Fibroblast of upper back skin (primary cell): ENCODE measurements at places on chromosomes 1 and 21.

DNA sequence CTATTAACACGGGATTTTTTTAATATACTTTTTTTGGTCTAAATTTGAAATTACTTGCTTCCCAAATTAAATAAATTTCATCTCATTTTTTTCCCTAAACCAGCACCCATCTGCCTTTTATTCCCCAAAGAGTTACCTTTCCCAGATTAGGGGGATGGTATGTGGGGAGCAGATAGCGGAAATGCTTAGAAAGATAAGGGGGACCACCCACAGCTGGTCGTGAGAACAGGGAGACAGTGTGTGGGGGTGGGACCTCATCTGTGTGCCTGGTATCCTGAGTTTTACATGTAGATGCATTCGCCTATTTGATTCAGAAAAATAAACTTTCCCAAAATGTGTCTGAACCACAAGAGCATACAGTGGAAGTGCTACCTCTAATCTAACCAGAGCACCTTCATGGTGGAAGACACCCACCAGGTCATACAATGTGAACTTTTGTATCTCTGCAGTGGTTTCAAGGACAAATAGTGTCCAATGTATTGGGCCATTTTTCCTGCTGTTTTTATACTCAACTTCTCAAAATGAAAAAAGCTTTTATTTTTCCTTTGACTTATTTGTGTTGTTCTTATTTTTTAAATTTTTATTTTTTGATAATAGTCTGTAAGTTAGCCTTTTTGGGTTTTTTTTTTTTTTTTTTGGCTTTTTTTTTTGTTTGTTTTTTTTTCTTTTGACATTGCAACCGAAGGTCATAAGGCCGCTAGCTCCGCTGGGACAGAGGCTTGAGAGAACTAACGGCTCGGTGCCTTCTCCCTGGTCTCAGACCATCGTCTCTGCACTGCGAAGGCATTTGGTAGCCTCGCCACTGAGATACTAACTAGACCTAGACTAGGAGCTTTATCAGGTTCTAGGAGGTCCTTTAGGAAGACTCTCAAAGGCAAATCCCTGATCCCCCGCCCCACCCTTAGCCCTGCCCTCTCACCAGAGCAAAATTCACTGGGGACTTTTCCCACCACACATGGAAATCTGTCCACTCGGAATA, 263.2 kb downstream of the TM2D1 start:
- no peak for DNase-seq

GRCh38 chr1:66182551-66183178, 351.3 kb upstream of the SGIP1 start:
- peak; percentile 87 for DNase-seq

DNA sequence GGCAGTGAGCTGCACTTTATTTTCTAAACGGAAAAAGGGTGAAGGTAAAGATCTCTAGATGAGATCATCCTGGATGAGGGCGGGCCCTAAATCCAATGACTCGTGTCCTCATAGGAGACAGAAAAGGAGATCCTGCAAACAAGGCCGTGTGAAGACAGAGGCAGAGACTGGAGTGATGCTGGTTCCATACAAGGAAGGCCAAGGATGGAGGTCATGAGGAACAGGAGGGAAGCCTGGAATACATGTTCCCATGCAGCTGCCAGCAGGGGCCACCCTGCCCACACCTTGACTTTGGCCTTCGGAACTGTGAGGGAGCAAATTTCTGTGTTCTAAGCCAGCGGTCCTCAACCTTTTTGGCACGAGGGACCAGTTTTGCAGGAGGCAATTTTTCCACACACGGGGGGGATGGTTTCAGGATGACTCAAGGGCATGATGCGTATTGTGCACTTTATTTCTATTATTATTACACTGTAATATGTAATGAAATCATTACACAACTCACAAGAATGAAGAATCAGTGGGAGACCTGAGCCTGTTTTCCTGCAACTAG, 94.3 kb downstream of the PSMG1 start:
- DNase-seq, result peak; percentile 61

GRCh38 chr1:192243721-192244120, 73.1 kb upstream of the RGS21 start:
- no peak for DNase-seq

DNA sequence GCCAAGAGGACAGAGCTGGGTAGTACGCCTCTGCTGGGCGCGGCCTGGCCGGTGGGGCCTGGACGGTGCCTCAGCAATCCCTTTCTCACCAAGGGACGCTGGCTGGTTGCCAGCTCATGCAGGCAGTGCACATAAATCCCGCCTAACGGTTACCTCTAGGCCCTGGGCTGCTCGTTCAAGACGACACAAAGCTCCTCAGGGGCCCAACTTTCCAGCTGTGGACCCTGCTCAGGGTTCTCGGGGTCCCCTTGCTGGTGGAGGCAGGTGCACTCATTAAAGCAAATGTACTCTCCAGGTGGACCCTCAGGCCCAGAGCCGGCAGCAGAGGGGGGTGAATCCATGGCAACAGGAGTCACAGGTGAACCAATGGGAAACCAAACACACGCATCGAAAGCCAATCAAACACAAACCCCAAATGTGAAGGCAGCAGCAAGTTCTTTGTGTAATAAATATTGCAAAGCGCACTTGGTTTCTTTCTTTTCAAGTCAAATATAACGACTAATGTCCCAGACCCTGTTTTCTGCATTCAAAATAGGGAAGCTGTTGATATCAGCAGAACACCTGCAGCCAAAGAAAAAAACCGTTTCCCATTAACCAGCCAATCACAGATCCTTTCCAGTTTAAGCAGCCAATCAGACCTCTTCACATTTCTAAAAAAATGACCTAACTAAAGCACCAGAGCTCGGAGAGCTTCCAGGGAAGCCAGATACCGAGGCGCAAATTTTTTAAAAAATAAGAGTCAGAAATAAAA, 26.1 kb upstream of the CLSTN1 start:
- no peak for DNase-seq

DNA sequence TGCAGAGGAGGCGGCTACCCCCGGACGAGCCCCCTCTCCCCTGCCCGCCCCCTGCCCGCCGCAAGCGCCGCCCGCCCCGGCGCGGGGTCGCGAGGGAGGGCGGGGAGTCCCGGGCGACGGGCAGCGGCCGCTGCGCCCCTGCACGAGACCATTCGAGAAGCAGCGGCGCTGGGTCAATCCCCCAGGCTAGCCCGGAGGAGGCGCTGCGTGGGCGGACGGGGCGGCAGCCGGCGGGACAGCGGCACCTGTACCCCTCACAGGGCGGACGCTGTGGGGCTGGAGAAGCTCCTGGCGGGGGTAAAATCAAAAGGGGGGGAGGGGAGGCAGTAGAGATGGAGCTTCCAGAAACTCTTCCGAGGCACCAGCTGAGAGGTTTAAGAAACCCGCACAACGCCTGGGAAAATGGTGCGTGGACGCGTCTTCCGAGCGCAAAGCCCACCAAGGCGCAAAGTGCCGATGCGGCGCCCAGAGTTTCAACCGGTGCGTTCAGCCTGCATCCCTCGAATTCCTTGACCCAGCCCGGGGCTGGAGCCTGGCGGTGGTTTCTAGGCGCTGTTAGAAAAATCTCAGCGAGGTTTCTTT, at the start of gene PLPPR5:
Gene PLPPR5 (minus strand): TSS at position 1 of the 582 bp plus-strand sequence. CDS start 190 bp downstream, outside the sequence.
- no peak for DNase-seq

- peak; percentile 20 for DNase-seq
Observed at GRCh38 chr1:183195142-183195574, 9.1 kb downstream of the LAMC2 start.

DNA sequence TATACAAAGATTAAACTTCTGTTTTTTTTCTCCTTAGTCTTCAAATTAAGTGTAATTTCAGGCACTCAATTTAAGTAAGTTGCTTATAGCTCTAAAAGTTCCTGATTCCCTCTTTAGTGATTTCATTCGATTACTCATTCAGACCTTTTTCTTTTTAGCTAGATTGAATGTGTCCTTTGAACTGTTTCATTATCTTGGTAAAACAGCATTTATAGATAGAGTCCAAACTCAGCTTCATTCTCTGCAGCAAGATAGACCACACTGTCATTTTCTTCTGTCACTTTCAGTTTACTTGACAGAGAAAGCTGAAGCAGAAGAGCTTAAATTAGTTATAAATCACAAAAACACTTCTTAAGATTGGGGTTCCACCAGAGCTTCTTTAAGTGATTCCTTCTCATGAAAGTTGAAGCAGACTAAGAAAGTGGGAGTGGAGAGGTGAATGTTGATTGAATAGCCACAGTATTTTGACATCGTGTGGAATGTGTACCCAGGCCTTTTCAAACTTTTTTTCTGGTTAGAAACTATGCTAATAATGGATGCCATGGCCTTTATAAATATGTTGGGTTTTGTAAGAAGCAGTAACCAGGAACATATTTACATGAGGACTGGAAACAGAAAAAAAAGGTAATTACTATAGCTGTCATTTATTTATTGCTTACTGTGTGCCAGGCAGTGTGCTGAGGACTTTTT, 52.2 kb downstream of the ZBTB40 start:
- peak; percentile 53 for DNase-seq

DNA sequence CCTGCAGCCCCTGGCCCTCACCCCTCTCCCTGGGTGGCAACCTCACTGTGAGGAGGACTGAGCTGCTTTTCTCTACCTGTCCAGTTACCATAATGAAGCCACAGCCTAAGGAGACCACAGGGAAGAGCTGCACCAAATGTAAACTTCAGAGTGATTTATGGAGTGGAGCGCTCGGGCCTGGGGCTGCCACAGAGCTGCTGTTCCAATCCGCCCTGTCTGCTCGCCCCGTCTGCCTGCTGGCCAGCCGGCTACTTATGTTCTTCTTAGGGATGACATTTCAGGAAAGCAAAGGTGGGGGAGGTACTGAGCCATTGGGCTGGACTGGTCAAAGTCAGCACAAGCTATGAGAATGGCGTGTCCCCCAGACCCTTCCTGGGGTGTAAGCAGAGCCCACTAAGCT, 17.9 kb downstream of the SYT6 start:
- DNase-seq, result no peak
